ENCODE measurements at places on chromosomes 2 and 18. TPM values are rescaled to one million over a fixed set of nuclear protein-coding genes. Genes with fewer than 3 reads are reported as not detected.

Gene RAPH1
- total RNA-seq, result 9.4 TPM

DNA sequence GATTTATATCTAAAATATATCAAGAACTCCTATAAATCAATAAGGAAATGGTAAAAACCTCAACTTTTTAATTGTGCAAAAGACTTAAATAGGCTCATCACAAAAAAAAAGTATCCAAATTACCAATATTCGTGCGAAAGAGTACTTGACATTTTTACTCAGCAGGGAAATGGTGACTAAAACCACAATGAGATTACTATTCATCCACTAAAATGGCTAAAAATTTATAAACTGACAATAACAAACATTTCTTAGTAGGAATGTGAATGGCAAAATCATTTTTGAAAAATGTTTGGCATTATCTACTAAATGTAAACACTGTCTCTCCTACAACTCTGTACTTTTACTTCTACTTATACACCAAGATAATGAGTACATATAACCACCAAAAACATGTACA, 184.8 kb upstream of the RND3 start:
- no peak for DNase-seq

Gene RNF149
- 40.6 TPM for total RNA-seq

GRCh38 chr2:17803497-17803896, 12.8 kb upstream of the MSGN1 start:
- no peak for DNase-seq

DNA sequence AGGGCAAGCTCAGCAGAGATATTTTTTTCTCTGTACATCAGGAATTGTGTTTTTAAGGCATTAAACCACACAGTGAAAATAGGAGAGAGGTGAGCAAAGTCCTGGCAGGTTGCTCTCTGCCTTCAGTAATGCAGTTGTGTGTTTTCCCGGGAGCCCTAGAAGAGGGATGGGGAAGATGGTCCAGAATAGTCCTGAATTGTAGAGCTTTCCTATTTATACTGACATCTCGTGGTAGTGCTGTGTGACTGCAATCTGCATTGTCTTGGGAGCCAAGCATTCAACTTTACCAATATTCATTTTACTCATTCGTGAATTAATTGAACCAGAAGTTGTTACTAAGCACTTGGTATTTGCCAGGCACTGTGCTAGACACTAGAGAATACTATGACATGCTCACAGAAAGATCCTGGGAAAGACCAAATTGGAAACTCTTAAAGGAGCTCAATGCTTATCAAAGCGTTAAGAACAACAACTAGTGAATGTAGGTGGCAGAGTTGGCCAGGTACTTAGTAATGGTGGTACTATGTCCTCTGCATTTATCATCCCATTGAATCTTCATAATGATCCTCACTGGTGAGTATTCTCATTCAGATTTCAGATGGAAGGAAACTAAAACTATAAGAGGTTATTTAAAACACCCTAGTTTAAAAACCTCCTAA, 214.6 kb downstream of the TRIB2 start:
- DNase-seq, result peak; percentile 76

GRCh38 chr18:13103366-13103765, 112.2 kb downstream of the CEP192 start:
- no peak for DNase-seq

Gene SLC9A4
- not detected for total RNA-seq

Gene RAD51AP2
- not detected for total RNA-seq

DNA sequence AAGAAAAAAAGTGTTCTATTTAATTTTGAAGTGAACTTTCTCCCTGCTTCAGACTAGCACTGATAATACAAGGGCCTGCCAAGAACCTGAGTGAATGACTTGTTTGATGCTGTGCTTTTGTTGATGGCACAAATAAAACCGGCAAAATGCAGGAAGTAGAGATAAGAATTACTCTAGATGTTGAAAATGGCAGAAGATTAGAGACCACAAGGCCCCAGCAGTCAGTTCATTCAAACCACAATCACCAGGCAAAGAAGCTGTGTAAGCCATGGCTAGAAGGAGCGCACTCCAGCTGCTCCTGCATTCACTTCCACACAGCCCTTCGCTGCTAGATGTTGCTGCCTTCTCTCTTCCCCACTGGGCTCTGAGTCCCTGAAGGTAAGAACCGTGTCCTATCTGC, 297.1 kb downstream of the AGPS start:
- no peak for DNase-seq

- peak; percentile 29 for DNase-seq
Measured at GRCh38 chr2:137700681-137701080, 263.6 kb upstream of the HNMT start.
